Mammary epithelial cell (primary cell): ENCODE measurements at places on chromosomes 11 and 22.

DNA sequence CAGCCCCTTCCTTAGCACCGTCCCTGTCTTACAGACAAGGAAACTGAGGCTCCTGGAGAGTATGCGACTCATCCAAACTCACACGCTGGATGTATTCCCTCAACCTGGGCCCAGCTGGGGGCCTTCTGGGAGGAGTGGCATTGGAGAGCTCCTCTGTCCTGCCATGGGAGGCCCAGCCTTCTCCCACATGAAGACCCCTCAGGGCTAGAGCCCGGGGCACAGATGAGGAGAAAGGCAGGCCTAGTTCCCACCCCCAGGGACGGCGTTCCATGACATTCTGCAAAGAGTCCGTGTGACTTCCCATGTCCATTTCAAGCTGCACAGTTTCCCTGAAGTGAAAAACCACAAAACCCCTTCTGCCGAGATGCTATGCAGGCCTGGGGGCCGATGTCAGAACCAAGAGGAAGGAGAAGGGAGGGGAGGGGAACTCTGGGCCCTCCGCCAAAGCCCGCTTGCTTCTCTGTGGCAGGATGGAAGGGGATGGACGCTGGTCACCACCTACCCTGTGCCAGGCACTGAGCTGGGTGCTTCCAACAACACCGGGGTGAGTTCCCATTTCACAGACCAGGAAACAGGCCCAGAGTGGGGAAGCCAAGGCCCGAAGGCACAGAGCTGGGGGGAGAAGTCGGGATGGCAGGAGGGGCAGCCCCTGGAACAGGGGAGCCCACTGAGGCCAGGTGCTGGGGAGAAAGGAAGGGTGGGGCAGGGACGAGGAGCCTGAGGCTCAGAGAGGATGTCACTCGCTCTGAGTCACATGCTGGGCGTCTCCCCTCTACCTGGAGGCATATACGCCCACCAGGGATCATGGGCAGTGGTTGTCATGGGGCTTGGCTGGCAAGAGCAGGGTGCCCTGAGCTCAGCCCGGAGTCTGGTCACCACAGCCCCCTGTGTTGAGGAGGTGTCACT lies 15.7 kb downstream of the RAC2 start:
- DNase-seq = peak; percentile 53

- DNase-seq = peak; percentile 72
Observed at GRCh38 chr11:121257976-121258375, 34.6 kb upstream of the SC5D start.

DNA sequence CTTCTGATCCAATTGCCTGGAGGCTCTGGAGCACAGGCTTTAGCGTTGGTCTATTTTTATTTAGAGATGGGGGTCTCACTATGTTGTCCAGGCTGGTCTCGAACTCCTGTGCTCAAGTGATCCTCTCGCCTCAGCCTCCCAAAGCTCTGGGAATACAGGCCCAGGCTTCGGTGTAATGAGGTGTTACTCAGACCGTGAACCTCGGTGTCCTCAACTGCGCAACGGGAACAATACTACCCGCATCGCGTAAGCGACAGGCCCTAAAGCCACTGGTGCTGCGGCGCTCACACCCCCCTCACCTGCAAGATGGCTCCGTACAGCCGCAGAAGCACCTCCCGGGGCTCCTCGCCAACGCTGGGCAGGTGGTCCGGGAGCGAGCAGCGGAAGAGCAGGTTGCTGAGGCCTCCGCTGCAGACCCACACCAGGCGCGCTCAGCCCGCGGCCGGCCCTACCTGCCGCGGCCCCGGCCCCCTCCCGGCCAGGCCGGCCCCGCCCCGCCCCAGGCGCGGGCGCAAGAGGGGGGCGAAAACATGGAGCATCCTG lies 628 bp downstream of the CHKB start:
- peak; percentile 19 for DNase-seq

GRCh38 chr22:42799061-42799460 lies 58.0 kb downstream of the ARFGAP3 start:
- no peak for DNase-seq

GRCh38 chr11:43784866-43785265 lies 95.8 kb upstream of the ALKBH3 start:
- no peak for DNase-seq

DNA sequence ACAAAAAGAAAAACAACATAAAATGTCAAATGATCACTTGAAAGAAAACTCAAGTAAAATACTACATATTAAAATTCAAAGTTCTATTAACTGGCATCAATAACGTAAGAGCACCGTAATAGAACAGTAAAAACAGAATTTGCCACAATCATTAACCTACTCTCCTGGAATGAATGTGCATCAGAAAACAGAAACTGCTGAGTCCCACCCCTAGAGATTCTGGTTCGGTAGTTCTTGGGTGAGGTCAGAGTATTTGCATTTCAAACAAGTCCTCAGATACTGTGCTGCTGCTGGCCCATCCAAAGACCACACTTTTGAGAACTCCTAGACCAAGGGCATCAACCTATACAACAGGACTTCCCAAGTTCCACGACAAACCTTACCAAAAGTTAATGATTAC lies 23.5 kb downstream of the PITPNB start:
- no peak for DNase-seq

DNA sequence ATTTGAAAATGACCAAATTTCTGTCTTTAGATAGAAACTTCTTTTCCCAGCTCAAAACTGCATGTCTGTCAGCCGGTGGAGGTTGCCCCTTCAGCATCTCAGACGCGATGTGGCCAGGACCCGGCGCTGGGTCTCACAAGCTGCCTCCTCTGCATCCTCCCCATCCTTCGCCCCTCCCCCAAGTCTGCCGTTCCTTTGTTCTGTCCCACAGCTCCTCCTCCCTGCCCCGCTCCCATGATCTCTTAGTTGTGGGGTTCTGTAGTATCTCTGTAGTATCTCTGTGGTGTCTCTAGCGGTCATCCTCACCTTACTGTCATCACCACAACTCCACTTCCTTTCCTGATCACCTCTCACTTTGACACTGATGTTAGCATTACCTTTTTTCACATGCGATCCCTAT lies 49.9 kb downstream of the TRAF6 start:
- no peak for DNase-seq

DNA sequence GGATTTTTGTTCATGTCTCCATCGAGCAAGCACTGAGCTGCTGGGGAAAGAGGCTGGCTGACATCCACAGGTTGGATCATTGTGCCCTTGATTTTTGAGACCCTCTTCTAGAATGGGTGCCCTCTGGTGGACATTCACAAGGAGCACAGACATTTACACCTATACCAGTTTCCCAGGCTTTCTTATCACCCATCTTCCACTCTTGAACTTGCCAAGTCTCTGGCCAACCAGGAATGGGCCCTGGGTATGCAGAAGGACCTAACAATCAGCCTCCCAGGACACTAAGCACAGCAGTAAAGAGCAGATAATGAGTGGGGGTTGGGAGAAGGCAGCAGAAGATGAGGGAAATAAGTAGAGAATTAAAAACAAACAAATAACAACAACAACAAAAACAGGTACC lies 5.7 kb upstream of the INTS4 start:
- peak; percentile 48 for DNase-seq

DNA sequence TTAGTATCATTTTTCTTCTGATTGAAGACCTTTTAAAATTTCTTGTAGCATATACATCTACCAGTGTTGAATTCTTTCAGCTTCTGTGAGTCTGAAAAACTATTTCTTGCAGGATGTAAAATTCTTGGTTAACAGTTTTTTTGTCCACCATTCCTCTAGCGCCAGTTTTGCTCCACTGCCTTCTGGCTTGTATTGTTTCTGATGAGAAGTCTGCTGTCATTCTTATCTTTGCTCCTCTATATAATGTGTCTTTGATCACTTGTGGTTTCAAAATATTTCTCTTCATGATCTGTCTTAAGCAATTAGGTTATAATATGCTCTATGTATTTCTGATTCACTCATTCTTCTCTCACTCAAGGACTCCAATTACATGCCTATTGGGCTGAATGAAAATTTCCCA lies 152.3 kb downstream of the INSC start:
- DNase-seq = no peak

DNA sequence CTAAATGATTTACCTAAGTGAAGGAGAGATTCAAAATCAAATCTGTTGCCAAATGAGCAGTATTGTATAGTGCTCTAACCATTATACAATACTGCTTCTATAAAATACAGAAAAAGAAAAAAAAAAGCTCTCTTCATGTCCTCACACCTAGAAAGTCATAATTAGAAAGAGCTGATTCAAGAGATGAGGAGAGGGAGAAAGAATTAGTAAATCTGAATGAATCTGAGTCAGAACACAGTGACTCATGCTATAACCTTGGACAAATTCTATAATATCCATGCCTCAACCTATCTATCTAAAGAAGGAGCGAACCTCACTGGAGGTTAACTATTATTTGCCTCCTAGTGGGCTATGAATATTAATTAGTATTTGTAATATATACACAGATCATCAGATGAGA lies 29.4 kb downstream of the AMBRA1 start:
- peak; percentile 65 for DNase-seq

GRCh38 chr11:16080688-16081381 lies 275.5 kb downstream of the SOX6 start:
- DNase-seq = no peak

- DNase-seq = no peak
Observed at GRCh38 chr22:46612904-46613605, 7.1 kb upstream of the GRAMD4 start.

GRCh38 chr11:64477675-64478074 lies 113.3 kb upstream of the SLC22A12 start:
- no peak for DNase-seq

DNA sequence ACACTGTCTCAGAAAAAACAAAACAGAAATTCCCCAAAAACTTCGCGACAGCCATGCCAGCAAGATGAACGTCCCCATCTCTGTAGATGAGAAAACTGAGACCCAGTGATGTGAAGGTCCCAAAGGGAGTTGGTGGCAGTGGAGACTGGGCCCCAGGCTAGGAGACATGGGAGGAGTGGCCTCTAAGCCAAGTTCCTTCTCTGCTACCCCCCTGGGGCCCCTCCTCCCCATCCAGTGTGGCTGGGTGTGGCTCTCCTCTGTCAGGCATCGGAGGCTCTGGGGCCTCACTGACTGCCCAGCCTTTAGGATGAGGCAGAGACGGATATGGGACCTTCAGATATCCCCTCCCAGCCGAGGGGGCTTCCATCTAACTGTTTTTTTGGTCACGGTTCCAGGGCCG lies 9.8 kb downstream of the RELT start:
- DNase-seq = no peak

DNA sequence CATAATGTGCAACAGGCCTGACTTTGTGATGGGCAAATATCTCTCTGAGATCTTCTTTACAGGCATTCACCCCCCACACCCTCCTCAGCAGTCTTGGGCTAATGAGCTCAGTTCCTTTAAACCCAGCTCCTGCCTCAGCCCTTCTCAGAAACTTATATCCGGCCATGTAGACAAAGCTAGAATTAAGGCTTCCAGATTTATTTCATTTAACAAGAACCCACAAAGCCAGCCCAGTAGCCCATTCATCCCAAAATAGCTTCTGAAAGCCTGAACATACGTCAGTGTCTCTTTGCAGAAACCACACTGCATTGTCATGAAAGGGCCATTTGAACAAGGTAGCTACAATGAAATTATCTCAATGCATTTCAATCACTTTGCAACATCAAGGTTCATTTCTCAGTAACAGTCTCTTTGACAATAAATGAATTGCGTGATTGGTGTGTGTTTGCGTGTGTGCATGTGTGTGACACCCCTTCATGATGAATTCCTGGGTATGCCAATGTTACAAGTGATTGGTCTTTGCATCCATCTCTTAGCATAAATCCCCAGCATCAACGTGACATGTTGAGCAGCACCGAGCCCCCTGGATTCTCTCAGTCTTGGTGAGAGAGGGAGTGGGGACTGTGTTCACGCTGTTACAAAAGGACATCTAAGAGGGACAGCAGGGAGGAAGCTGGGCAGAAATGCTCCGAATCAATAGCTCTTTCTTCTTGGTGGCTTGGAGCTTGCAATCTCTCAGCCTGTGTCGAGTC lies 299.6 kb downstream of the KIRREL3 start:
- DNase-seq = no peak

DNA sequence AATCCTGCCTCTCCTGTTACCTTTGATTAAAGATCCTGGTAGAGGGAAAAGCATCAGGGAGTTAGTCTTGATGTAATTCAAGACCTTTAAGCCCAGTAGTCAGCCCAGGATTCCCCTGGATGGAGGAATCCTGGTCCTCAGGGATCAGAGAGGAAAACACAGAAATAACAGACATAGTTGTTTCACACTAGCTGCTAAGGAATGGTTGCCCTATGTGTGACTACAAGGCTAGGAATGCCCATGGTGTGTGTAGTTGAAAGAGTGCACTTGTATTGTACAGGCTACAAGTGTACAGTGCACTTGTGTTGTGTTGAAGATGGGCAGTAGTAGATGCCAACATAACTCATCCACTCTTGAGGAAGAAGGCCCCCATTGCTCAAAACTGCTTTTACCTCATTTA lies 226.8 kb downstream of the AASDHPPT start:
- peak; percentile 26 for DNase-seq

- DNase-seq = no peak
Observed at GRCh38 chr22:28023036-28023435, 104.0 kb upstream of the PITPNB start.

DNA sequence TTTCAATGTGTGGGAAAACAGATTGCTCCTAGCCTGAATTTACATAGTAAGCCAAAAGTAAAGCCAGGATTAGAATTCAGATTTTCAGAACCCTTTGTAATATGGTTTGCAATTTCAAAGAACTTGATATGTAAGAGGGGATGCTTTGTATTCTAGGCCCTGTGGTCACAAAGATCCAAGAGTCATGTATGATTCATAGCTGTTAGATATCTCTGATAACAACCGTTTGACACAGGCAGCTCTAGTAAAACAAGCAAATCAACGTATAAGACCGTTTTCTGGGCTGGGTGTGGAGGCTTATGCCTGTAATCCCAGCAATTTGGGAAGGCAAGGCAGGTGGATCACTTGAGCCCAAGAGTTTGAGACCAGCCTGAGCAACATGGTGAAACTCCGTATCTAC lies 79.6 kb downstream of the EMSY start:
- DNase-seq = peak; percentile 62

DNA sequence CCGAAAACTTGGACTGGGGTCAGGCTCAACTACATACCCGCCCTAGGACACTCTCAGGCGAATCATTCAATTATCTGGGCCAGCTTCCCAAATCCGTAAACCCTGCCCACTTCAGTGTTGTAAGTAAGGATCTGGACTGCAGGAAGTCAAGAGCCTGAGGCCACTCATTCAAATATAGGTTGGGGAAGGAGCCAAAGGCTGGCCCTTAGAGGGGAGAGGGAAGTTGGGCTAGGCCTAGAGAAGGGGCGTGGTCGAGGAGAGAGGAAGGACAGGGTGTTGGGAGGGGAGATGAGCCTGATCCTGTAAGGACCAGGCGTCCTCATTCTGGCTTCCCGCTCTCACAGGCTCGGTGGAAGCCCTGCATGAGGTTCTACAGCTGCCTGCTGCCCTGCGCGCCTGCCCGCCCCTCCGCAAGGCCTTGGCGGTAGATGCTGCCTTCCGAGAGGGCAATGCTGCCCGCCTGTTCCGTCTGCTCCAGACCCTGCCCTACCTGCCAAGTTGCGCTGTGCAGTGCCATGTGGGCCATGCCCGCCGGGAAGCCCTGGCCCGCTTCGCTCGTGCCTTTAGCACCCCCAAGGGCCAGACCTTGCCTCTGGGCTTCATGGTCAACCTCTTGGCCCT lies 3.0 kb downstream of the SAC3D1 start:
- DNase-seq = peak; percentile 8

GRCh38 chr22:44383652-44384562 lies 71.2 kb upstream of the SHISAL1 start:
- no peak for DNase-seq

GRCh38 chr22:41524809-41525449 lies 19.3 kb downstream of the POLR3H start:
- no peak for DNase-seq
